ENCODE measurements at places on chromosomes 4 and X.

GRCh38 chrX:22246620-22247019, 26.1 kb upstream of the CBLL2 start:
- no peak for DNase-seq

DNA sequence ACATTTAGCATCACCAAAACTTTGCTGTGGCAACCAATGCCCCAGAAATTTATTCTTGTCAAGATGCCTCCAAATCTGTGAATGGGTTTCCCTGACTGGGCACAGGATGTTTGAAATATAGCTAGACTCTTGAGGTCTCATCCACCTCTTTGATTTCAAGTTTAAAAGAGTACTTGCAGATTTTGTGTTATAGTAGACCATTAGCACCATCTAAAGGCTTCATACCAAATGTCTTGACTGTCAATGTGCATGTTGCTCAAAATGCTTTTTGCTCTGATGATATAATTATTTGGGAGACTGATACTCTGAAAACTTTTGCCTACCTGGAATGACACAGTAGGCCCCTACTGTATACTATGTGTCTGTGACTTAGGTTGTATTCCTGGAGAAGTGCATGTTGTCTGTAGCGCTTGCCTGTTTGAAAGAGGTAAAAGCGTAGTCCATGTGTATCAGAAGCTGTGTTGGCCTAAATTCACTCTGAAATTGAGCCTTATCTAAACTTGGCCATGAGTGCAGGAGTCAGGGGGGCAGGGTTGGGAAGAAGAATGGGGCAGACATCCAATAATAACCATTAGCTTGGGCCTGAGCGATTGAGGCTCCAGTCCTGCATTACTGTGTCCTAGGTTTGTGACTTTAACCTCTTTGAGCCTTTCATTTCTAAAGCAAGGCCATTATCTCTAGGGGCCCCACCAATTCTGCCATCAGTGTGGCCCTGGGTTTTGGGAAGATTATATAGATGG, 33.8 kb downstream of the NDP start:
- no peak for DNase-seq

GRCh38 chrX:14094191-14094590, 64.5 kb upstream of the GEMIN8 start:
- no peak for DNase-seq

- DNase-seq = no peak
These were observed 134.3 kb upstream of the DCAF12L2 start for GRCh38 chrX:126300401-126300800.

GRCh38 chr4:186192066-186192612, 772 bp downstream of the CYP4V2 start:
- no peak for DNase-seq

DNA sequence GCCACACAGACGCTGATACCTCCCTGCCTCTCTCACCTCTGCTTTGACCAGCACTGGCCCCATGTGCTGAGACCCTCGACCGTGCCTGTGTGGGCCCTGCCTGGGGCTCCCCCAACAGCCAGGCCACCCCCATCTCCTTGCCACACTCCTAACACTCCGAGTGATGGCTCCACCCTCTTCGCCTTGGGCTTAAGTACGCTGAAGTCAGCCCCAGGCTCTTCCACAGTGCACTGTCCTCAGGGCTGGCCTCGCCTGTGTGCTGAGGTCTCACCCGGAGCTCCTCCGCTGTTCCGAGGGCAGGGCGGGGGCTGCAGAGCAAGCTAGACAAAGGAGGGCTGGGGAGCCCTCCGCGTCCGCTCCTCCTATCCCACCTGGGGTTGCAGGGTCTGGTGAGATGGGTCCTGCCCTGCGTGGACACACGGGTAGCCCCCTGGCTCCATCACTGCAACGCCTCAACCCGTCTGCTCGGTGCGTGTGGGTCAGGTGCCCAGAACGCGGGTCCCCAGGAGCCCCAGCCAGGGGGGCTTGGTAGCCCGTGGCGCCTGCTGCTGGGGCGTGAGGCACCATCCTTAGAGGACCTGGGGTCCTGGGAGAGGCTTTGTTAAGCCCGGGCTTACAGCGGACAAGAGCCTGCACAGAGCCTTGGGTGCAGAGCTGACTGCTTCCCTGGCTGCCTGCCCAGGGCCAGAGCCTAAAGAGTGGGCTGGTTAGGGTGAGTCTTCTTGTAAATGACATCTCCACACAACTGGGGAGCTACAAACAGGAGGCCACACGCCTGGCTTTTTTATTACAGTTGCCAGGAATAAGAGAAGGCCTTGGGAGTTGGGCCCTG, 42.6 kb upstream of the NKX1-1 start:
- no peak for DNase-seq

- DNase-seq = no peak
These were observed 15.6 kb upstream of the ATP8A1 start for GRCh38 chr4:42672359-42673081.

GRCh38 chrX:50996930-50997329, 86.4 kb downstream of the BMP15 start:
- DNase-seq = no peak
